ENCODE measurements at places on chromosomes 7 and 10.

DNA sequence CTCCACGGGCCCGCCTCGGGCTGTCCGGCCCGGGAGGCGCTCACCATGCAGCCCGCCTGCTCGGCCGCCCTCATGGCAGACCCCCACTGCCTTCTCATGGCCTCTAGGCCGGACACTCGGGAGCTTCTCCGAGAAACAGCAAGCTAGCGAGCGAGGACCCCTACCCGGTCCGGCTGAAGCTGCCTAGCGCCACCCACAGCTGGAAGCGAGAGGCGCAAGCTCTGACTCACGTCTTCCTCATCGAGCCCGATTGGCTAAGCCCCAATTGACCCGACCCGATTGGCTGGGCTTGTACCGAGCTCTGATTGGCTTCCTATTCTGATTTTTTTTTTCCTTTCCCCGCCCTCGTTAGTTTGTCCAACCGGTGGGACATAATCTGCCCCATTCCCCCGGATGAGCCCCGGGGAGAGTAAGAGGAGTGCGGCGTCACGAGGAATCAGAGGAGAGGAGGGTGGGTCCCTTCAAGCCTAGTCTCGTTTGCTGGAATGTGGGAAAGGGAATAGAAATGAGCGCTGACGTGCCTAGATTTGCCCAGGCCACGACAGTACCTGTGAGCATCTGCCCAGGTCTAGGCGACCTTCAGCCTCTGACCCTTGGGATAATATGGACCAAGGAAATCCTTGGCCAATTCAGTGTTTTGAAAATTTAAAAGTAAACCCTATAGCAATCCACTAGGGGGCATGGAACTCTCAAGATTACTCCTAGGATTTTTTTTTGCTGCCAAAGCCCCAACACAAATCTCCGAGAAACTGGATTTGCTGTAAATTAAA is at the start of gene TYSND1:
Gene TYSND1 (minus strand): TSS at position 212 of the 770 bp plus-strand sequence. CDS start 114 bp downstream, at position 98.
- DNase-seq, result peak; percentile 91

DNA sequence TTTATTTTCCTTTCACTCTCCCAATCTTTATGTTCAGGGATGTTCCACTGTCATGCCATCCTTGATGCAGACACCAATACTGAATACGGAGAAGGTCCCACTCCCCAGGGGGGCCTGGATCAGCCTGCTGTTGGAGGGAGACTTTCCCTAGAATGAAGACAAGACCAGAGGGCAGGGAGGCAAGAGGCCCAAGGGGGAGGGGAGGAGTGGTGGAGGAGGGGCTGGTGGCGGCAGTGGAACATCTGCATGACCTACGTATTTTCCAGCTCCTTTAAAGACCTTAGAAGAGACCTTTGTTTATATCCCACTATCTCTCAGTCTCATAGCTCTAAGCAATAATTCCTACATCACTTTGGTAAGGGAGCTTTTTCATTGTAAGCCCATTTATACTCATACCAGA is 183.0 kb downstream of the HECW1 start:
- DNase-seq, result no peak

DNA sequence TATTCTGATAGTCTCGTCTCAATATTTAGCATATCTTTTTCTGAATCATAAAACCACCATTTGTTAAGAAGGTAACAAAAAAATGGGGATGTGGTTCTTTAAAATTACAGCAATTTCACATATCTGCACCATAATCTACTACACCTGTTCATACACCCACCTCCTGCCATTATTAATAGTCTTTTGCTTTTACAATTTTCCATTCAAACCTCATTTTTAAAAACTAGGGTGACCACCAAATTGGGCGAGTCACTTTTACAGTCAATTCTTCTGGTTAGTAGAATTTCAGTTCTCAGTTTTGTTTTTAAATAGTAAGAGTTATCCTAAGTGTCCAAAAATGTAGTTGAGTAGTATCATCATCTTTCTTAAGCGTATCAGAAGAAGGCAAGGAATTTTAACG is 48.4 kb upstream of the GSAP start:
- DNase-seq, result no peak

- DNase-seq, result no peak
Observed at GRCh38 chr7:71626206-71626605, 494.3 kb downstream of the GALNT17 start.

DNA sequence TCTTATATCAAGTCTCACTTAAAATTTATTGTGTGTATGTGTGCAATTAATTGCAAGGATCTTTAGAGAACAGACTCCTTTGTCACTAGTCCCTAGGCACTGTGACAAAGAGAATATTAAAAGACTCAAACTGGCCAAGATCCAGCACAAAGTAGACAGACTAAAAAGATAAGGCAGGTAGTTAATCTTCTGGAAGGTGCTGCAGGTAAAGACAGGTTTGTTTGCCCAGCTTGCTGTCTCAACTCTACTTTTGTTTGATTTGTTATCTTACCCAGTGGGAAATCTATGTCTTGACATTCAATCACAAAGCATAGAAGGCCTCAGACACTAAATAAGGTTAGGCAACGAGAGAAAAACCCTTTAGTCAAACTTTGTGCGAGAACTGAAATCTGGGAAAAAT is 807.9 kb upstream of the LRRN3 start:
- DNase-seq, result no peak

- DNase-seq, result no peak
Observed at GRCh38 chr10:88288320-88289059, 294.6 kb downstream of the RNLS start.

DNA sequence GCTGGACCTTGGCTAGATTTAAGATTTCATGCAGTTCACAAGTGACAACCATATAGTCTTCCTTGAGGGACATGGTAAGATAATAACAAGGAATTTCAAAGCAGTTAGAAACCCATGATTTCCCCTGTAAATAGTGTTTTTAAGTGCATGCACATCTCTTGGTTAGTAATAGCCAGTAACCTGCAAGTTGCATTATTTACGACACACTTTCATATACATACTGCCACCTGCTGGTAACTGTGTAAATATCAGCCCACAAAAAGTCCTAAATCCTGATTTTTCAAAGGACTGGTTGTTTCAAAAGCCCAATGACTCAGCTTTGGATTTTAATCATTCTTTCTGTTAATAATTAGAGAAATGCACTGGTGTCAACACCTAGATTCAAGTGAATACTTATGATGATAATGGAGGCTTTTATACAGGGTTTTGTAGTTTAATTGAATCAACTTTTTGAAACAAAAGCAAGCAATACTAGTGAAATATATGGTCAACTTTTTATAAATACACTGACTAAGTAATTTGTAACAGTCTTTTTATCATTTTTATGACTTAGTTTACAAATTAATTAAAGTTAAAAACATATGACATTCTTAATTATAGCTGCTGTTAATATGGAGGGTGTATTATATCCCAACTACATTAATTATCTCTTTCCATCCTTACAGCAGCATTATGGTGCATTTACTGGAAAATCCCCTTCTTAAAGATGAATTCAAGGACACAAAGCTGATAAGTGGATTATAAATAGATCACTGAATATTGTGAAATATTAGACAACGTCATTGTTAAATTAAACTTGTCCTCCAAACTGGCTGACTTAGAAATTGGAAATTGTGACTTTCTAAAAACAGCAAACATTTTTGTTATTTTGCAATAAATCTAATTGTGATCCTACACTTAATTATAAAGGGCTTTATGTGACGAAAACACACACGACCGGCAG is 367.7 kb upstream of the SEMA3D start:
- no peak for DNase-seq

DNA sequence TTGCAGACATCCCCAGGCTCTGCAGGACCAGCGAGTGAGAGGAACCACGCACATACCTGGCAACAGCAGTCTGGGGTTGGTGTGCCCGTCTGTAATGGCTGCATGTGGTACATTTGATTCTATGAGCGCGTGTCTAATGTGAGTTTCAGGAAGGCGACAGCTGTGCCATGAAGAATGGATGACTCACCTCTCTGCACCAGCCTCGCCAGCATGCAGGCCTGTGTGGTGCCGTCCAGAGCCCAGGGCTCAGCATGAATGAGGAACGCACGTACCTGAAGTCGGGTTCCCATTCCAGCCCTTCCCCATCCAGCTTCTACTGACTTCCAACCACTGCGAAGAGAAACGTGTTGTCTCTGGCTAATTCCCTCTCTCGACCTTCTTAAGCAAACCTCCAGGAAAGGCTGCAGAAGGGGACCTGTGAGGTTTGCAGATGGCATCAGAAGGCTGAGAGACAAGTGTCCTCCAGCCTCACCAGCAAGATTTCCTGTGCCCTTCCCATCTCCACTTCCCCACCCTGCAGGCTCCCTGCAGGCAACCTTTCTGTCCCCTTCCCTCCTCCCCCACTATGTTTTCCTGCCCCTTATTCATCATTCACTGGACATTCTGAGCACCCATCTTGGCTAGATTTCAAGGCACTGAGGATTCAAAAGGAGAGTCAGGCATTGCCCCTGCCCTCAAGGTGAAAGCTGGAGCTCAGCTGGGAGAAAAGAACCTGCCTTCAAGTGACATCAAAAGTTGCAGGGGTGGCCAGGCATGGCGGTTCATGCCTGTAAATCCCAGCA is 54.3 kb downstream of the ASB13 start:
- no peak for DNase-seq

DNA sequence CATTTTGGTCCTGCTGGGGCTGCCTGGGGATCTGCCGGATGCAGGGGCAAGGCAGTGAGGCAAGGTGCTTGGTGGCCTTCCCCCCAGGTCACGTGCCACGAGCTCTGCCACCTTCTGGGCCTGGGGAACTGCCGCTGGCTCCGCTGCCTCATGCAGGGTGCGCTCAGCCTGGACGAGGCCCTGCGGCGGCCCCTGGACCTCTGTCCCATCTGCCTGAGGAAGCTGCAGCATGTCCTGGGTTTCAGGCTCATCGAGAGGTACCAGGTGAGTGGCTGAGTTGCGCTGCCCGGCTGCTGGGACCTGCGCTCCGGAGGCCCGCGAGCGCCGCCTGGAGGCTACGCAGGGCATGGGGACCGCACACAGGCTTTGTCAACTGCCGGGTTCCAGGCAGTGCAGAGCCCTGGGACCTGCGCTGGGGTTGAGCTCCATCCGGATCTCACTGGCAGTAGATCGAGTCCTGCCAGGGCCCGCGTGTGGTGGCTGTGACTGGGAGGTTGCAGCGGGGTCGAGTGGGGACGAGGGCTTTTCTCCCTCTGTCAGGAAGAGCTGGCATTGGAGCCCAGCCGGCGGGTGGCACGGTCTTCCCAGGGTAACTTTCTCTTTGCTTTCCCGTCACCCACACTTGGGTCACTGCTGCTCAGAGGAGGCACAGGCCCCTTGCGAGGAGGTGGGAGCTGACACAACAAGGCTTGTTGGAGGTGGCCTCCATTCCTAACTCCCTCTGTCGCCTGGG is 21.7 kb downstream of the AMZ1 start:
- DNase-seq, result peak; percentile 65

- DNase-seq, result no peak
Observed at GRCh38 chr10:129857242-129857960, 106.7 kb downstream of the EBF3 start.

DNA sequence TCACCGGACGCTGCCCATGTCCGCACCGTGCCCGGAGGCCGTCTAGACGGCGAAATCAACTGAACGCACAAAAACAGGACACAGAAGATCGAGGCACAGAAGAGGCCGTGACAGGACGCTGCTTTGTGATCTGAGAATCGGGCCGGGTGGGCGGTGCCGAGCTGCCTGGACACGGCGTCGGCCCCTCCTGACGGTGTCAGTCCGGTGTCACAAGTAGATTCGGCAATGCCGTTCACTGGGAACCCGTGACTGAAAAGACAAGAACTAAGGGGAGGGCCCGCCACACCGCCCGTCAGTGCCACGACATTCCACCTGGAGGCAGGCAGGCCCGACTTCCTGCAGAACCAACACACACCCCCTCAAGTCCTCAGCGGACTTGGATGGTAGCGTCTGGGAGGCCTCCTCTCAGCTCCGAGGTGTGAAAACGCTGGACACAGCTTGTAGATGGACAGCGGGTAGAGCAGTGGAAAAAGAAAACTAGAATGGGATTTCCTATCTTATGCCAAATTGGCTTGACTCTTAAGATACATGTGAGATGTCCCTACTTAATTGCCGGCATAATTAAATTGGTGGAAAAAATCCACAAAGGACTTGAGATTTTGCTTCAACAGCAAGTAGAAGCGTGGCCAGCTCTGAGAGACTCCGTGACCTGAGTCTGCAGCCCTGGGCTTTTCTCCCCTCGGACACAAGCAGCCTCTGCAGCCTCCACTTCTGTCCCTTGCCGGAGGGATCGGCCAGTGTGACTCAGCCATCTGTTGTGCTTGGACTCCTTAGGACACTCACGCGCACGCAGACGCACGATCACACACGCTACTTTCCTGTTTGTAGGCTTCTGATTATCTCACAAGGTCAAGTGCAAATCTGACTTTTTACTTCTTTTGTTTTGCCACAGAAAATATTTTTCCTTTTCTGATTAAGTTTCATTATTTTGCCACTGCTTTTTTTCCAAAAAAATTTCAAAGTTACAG is 269.0 kb downstream of the DIP2C start:
- DNase-seq, result no peak

DNA sequence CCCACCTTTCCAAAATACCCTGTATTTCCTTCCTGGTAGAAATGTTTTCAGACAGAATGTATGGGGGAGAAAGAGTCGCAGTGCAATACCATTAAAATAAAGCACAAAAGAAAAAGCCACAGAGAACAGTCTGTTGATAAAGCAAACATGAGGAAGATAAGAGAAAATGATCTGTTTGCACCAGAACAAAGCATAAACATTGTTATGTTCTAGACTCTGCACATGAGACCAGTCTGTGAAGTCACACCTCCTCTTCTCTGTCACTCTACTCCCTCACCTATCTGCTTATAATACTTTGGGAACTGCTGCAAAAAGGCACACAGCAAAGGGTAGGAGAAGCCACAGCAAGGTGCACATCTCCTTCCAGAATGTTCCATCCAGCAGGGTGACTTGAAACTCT is 67.2 kb upstream of the LRGUK start:
- no peak for DNase-seq

DNA sequence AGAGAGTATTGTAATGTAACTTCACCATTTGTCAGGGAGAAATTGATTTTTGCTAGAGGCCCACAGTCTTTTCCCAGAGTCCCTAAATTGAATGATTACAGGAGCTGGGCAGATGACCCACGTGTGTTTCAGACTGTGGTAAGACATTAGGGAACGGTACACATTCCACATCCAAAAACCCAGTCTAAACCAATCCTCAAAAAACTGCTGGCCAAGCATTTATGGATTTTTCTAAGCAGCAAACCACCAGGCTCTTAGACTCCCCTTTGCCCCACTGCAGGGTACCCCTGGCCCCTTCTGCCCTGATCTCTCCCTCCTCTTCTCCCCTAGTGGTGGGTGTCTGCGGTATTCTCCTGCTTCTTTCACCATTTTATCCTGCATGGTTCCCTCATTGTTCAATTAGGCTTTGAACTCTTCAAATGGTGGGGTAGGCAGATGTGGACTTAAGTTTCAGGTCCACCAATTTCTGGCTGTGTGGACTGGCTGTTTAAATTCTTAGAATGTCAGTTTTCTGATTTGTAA is 135.5 kb upstream of the SORCS3 start:
- DNase-seq, result no peak

DNA sequence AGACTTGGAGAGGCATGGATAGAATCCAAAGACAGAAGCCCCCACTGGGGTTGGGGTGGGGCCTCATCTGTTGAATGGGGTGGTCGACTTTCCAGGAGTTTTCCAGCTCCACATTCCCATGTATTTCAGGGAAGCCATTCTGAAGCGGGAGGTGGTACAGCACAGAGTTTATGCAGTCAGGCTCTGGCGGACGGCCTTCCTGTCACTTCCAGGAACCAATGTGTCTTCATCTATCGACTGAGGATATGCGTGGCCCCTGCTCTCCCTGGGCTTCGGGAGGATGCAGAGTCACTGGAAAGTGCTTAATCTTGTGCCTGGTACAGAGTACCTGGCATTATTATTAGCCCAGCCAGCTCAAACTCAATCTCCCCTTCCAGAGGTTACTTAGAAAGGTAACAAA is 26.3 kb downstream of the DOCK1 start:
- no peak for DNase-seq

- no peak for DNase-seq
Observed at GRCh38 chr7:87267239-87267900, 47.8 kb upstream of the TMEM243 start.

GRCh38 chr7:106895246-106895864 is 30.3 kb downstream of the PIK3CG start:
- DNase-seq, result no peak
